Iris pigment epithelial cell (primary cell): ENCODE measurements at places on chromosomes 11 and 22.

DNA sequence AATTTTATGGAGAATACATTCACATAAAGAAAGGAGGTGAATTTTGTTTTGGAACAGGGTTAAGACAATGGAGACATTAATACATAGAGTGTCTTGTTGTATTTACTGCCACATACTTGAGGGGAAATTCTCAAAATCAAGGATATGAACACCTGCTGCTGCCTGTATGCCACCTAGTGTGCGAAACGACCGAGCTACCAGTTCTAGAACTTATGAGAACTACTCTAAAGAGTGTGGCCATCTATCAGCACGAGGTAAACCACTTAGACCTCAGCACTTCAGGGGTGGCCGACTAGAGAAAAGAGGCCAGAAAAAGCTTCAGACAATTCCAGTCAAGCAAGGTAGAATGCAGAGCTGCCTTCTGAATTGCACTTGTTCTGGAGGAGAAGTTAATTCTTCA, 1.5 kb upstream of the AGBL2 start:
- no peak for DNase-seq

DNA sequence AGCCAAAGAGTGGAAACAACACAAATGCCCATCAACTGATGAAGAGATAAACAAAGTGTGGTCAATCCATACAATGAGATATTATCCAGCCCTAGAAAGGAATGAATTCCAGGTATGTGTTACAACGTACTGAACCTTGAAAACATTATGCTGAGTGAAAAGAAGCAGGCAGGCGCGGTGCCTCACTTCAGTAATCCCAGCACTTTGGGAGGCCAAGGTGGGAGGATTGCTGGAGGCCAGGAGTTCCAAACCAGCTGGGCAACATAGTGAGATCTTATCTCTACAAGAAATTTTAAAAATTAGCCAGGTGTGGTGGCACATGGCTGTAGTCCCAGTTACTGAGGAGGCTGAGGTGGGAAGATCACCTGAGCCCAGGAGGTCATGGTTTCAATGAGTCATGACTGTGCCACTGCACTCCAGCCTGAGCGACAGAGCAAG, 24.6 kb upstream of the TESMIN start:
- DNase-seq: no peak

DNA sequence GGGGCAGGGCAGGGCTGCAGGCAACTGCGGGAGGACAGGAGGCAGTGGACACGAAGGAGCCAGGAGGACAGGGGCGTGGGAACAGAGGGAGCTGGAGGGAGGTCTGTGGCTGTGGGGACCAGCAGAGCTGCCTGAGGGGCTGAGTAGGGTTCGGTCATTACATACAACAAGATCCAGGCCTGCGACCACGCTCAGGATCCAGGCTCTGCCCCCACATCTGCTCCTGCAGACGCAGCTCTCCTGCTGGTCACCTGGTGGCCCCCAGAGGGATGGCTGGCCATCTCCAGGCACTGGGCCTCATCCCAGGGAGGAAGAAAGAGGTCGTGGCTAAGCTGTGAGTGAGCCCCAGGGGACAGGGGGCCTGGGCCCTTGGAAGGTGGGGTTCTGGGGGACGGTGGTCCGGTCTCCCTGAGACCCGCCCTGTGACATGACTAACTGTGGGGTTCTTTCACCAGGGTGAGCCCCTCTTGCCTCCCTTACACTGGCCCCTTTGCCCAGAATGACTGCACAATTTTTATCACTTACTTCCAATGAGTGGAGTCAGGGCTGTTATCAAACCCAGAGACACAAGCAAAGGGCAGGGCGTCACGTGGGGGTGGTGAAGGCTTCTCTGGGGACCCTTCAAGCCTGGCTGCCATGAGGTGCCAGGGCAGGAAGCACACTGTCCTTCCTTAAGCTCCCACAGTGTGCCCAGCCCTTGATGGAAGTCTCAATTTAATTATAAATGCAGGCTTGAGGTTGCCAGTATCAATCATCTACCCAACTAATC, 6.7 kb upstream of the APOBEC3A start:
- DNase-seq: no peak

- DNase-seq: no peak
Measured at GRCh38 chr11:70846781-70847655, 405.4 kb downstream of the SHANK2 start.

DNA sequence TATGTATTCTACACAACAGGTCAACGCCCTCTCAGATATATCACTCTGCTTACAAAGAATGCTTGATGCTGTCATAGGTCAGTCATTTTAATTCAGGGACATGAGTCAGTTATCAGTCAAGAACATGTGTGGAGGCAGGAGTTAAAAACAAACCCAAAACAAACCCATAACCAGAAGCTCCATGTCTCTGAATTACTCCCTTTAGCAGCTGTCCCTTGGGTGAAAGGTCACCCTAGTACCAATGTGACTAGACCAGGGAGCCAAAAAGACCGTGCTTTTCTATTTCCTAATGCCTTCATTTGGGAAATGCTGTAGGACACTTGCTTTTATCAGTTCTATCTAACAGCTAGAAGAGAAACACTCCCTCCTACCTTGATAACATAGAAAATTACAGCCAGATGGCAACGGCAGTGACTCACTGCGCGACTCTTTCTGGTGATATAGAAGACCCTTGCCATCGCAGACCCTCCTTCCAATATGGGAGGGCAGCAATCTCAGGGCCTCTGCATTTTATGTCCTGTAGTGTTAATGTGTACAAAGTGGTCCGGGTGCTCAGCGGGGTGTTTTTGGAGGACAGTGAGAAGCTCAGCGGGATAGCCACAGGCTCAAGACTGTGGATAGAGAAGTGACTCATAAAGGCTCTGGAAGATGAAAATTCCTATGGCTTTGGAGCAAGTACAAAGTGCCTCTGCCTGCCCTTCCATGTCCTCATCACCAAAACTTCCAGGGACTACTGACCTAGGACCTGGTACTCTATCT, 24.8 kb downstream of the APOL5 start:
- DNase-seq: peak; percentile 81

DNA sequence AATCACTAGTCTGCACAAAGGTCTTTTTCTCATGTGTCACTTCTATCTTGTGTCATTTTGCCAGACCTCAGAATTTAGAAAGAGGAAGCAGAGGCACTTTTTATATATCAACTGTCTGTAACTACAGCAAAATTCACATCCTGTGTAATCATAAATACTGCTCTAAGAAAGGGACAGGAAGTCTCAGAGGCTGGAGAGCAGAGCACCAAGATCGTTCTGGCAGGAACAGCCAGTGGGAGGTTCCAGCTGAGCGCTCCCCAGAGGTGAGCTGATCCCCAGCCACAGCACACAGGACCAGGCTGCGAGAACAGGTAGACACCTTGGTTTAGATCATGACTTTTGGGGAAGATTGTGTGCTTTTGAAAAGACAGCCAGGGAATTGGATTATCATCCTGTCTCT, at the start of gene MS4A7:
Gene MS4A7 (plus strand): TSS at position 179 of the 400 bp plus-strand sequence. CDS start 4,610 bp downstream, outside the sequence.
- no peak for DNase-seq

DNA sequence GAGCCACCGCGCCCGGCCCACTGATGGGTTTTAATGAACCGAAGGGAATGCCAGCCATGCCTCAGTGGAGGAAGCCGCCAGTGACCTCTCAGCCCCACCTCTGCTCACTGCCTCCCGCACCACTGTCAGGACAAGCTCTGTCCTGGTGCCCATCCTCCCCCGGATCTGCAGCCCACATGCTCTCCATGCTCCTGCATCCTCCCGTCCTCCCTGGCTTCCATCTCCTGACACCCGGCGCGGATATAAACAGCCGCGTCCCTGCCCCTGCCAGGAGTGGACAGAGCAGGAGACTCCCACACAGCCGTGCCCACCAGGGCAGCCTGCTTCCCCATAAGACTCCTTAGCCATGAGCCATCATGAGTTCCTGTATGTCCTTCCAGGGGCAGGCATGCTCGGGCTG, 26.9 kb downstream of the MACROD1 start:
- no peak for DNase-seq

DNA sequence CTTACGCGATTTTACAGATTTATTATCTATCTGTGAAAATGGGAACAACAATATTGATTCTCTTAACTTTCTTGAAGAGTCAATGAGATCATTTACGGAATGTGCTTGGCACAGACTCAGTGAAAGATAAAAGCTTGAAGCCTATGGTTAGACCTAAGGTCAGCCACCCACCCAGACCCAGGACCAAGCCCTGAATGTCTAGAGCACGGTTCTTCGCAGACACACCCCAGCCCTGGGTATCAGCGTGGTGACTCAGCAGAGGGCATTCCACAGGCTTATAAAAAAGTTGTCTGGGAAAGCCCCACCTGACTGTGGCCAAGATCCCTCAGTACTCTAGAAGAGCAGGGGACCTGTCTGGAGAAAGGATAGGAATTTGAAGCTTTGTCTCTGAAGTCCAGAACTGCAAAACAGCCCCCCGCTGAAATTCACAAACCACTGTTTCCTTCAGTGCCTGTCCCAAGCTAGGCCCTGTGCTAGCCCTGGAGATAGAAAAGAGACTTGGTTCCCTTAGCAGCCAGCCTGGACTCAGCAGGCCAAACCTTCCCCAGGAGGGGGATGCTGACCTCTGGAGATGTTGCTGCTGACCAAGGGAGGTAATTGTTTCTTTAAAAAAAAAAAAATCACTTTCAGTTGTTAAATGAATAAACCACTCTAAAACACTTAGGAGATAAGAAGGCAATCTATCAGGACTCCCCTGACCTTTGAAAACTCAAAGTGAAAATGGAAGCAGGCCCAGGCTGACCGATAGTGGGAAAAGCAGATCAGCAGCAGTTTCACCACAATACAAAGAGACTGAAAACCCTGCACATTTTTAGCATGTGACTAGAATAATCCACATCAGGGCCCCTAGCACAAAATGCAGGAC, 114.0 kb downstream of the ABTB2 start:
- peak; percentile 90 for DNase-seq

DNA sequence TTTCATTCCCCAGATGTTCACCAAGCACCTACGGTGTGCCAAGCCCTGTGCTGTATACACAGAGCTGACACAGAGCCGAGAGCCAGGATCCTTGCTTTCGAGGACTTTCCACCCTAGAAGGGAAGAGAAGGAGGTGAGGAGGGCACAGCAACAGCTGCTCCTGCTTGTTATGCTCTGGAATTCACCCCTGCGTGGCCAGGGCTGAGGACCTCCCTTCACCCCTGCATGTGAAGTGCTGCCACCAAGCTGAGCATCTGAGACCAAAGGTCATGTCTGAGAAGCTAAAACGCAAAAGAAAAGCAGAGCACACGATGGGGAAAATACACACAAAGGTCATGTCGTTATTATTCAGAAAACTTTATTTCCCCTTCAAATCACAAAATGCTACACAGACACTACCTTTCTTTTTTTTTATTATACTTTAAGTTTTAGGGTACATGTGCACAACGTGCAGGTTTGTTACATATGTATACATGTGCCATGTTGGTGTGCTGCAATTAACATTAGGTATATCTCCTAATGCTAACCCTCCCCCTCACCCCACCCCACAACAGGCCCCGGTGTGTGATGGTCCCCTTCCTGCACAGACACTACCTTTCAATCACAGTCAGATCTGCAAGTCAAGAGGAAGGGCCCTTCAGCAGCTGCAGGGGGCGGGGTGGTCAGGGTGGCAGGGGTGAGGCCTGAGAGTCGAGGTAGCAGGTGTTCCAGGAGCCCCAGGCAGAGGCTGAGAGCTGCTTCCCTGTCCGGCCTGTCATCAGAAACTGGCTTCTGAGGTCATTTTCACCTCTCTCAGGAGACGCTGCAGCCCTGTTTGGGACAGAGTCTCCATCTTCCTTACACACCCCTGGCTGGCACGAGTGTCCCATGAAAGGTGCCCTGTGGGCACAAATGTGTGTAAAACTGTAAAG, 40.1 kb upstream of the PRR5 start:
- DNase-seq: no peak
